ENCODE measurements at places on chromosomes 7 and 10.

- no peak for DNase-seq
These were observed 65.3 kb downstream of the VCL start for GRCh38 chr10:74063256-74063655.

DNA sequence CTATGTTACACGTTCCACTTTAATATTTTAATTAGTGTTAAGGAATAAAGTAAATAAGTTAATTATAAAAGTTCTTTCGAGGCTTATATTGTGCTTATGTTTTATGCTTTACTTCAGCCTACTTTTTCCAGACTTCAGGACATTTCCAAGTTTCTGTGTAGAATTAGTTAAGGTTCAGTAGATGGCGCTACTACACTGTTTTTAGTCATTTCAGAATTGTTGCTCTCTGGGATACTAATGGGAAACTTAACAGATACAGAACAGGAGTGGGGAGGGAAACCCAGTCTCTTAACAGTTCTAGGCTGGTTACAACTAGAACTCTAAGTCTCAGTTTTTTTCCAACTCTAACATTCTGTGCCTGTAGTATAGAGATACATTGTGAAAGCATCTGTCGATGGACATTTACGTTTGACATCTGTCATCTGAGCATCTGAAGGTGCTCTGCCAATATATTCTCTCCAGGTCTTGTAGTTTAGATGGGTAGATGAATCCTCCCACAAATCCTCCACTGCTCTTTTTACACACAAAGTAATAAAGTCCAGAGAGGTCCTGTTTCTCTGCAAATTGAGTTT is 56.8 kb upstream of the FAM171A1 start:
- no peak for DNase-seq

- no peak for DNase-seq
These were observed 7.5 kb upstream of the ATP6V0E2 start for GRCh38 chr7:149866139-149866778.

- DNase-seq, result no peak
These were observed 86.2 kb upstream of the AOAH start for GRCh38 chr7:36810489-36810888.

DNA sequence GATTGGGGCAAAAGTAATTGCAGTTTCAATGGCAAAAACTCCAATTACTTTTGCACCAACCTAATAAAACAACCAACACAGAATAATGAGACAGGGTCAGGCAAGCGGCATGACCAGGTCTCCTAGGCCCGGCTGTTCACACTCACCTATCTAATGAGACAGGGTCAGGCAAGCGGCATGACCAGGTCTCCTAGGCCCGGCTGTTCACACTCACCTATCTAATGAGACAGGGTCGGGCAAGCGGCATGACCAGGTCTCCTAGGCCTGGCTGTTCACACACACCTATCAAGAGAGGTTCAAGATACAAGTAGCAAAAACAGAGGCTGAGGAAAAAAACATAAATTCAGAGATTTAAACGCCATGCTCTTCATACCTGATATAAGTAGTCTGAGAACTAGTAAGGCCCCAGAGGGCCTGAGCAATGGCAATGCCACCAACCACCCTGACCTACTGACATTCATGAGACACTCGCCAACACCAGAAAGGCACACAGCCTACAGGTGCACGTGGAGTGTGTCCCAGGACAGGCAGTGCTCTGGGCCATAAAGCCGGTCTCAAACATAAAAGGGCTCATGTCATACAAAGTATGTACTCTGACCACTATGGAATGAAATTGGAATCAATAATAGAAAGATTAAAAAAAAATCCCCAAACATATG is 40.6 kb upstream of the NCAPG2 start:
- DNase-seq, result no peak

Measured in CD4-positive, alpha-beta T cell treated with Interleukin-6 for 4 hours (primary cell).